Left hindlimb (tissue), 1 donor: ENCODE measurements at places on chromosomes 1 and 21.
A peak's percentile ranks its signal among the peaks of the same experiment; 100 is the strongest.

DNA sequence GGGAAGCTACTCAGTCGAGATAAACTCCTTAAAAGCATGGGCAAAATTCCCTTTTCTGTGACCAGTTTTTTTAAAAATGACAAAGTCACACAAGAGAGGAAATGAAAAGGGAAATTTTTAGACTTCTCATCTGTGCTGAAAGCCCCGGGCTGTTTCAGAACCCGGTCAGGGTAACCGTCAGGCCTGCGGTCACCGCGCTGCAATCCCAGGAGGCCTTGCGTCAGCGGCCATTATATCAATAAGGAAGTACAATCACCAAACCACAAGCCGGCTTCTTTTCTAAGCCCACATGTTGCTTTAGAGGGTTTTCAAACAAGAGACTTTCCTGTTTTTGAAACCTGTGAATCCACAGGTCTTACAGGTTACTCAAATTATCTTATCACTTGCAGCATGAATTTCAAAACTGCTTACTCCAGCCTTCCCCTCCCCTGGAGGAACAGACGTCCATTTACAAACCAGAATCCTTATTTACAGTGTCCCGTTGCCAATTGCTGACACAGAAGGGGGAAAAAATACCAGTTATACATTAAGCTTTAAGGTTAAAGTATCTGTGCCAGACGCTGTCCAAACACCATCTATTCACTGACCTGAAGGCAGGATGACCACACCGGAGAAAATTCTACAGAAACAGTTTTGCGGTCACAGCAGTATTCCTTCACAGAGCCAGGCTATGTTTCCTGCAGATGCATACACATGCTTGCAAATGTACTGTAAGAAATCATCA lies 165.3 kb downstream of the TOMM20 start:
- DNase-seq: peak; percentile 80

DNA sequence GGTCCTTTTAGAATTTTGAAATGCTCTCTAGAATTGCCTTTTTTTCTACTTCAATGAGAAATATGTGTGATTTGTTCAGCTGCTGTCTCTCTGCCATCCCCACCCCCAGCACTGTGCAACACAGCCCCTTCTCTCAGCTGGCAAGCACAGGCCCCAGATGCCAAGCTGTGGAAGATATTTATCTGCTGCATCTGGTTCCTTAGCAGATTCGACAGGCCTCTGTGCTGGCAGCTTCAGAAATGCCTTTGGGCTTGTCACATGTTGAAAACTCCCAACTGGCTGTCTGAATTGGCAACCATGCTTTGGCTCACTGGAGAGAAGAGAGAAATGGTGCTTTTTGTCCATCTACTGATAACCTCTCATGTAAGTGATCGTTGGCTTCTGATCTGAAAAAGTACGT lies 206.7 kb upstream of the C1orf87 start:
- DNase-seq: peak; percentile 69

- DNase-seq: no peak
Measured at GRCh38 chr1:65955071-65955470, 162.4 kb downstream of the PDE4B start.

DNA sequence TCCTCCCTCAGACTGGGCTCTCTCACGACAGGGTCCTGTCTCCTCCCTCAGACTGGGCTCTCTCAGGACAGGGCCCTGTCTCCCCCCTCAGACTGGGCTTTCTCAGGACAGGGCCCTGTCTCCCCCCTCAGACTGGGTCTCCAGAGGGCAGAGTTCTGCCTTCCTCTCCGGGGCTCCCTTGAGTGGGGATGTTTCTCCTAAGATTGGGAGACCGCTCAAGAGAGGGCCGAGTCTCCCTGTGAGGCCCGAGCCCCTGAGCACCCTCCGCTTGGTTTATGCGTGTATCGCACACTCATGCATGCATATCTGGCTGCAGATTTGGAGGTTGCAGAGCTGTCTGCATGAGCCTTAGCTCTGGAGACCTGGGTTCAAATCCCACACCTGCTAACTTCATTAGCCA lies 39.3 kb upstream of the CSF3R start:
- DNase-seq: no peak

GRCh38 chr1:166924823-166925541 lies 48.9 kb upstream of the TADA1 start:
- no peak for DNase-seq

GRCh38 chr1:14440166-14440565 lies 158.3 kb upstream of the KAZN start:
- no peak for DNase-seq

- DNase-seq: no peak
Measured at GRCh38 chr1:191984856-191985255, 173.4 kb upstream of the RGS18 start.

DNA sequence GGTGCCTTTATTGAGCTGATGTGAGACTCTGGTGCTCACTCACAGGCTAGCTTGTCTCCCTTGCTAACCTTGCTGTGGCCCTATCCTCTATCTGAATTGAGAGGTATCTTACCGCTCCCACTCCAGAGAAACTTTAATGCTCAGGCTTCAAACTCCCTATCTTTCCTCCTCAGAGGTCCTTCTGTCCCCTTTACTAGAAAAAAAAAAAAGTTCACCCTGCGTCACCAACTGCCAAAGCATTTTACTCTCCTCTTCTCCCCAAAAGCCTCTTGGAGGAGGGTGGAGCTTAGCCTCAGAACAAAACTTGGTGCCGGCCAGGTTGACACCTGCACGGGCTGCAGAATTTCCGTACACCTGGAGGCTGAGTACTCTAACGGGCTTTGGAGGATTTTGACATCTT lies 55.1 kb downstream of the ATP2B4 start:
- no peak for DNase-seq

GRCh38 chr1:19057182-19057779 lies 100.8 kb upstream of the IFFO2 start:
- DNase-seq: no peak

GRCh38 chr1:30618335-30618747 lies 105.0 kb downstream of the MATN1 start:
- DNase-seq: no peak
